AG04449 (cell line): ENCODE measurements at places on chromosomes 1 and 21.

DNA sequence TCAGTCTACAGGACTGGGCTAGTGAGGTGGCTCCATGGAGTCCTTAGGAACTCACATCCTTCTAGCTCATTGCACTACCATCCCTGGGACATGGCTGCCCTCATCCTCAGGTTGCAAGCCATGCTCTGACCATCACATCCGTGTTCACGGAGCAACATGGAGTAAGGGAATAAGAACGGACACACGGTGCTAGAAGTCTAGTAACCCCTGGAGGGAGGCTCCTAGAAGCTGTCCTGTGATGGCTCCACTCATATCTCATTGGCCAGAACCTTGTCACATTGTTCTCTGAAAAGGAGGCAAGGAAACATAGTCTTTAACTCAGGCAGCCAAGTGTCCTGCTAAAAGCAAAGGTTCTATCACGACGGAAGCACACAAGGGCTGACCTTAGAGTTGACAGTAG is 3.9 kb downstream of the MRAP start:
- no peak for DNase-seq

DNA sequence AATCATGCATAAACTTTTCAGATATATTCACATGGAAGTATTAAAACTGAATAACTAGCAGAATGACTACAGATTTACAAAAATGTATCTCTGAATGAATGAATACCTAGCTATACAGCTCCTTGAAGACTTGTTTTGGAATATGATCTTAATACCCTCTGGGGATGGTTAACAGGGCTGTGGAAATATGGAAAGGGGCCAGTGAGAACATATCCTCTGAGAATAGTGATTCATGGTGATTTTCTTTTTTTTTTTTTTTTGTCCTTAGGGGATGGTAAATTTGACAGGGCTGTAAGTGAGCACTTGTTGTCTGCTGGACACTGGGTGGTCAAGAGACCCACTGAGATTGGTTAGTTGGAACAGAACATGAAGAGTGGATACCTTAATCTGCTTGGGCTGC is 80.7 kb upstream of the HP1BP3 start:
- no peak for DNase-seq

GRCh38 chr21:45334134-45334533 is 46.4 kb upstream of the POFUT2 start:
- DNase-seq: no peak

DNA sequence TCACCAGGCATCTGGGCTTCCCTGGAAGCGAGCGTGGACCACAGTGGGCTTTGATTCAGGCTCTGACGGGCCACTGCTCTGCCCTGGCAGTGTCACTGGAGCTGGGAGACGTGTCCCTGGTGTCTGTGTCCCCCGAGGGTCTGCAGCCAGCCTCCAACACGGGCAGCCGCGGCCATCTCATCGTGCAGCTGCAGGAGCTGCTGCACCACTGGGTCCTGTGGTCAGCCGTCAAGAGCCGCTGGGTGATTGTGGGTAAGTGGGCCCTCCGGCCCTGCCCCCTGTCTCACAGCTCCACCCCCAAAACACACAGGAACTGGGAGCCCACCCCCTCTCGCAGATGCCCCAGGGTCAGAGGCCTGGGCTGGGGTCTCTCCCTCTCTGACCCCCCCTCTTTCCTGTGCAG is 40.7 kb downstream of the DISP3 start:
- DNase-seq: no peak

DNA sequence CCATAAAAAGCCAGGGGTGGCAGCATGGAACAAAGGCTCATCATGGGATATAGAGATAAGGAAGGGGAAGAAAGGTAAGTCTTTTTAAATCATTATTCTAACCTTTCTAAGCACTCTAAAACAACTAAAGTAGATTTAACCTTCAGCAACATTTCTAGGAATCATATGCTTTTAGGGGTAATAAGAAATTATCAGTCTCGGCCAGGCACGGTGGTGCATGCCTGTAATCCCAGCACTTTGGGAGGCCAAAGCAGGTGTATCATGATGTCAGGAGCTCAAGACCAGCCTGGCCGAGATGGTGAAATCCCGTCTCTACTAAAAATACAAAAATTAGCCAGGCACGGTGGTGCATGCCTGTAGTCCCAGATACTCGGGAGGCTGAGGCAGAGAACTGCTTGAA is 20.3 kb upstream of the PHTF1 start:
- no peak for DNase-seq

- no peak for DNase-seq
These were observed 163.8 kb downstream of the FAF1 start for GRCh38 chr1:50796272-50796671.

- DNase-seq: peak; percentile 21
These were observed 51.0 kb downstream of the RUNX3 start for GRCh38 chr1:24878775-24879742.

GRCh38 chr1:201514466-201514865 is 7.5 kb upstream of the CSRP1 start:
- DNase-seq: no peak

- no peak for DNase-seq
These were observed 7.4 kb downstream of the WNT3A start for GRCh38 chr1:228013935-228014930.

DNA sequence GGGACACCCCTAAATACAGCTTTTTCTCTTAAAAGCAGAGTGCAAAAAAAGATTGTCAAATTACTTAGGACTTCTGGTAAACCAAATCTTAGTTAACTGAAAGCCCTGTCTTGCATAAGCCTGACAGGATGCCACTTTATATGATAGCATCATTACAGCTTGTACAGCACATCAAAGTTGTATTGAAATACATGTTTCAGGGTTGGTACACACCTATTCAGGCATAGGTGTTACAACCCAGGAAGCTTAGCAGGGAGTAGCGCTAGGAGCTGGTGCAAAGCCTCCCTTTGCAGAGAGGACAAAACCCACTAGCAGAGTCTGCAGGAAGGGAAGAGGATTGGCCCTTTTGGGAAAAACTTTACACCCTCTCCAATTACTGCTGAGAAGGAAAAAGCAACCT is 258.9 kb upstream of the SGIP1 start:
- no peak for DNase-seq

DNA sequence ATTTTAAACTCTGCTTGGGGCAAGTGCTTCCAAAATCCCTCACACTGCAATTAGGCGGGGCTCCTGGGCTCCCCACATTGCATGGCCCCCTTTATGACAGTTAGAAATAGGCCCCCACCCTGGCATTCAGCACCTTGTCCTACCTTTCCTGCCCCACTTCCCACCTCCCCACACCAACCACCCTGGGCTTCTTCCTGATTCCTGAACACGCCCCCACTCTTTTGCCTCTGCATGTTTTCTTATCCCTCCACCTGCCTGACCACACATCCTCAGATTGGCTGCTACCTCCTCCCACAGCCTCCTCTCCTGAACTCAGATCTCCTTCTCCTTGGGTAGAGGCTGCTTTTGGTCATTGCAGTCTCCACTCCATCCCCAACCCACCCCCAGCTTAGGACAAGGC is 1.5 kb downstream of the MOB3C start:
- no peak for DNase-seq

DNA sequence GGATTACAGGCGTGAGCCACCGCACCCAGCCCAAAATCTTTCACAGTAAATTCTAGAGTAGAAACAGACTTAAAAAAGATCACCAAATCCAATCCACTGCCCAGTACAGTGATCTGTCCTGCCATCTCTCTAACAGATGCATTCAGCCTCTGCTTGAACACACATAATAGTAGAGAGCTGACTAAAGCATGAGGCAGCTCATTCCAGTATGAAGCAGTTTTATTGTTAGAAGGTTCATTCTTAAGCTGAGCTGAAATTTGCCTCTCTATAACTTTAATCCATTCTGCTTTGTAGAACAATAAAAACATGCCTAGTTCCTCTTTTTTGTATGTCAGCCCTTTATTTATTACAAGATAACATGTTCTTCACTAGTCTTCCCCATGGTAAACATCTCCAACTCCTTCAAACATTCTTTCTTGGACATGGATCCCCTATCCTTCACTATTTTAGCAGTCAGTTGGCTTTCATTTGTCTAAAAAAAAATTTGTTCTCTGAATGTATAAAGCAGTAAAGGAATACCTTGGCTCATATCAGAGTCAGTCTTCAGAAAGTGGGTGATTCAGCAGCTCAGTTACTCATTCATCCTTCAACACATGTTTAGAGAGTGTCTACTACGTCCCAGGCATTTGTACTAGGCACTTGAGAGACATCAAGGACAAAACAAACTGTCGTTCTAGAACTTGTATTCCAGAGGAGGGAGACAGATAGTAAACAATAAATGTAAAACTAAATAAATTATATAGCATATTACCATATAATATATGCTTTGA is 10.7 kb upstream of the PTBP2 start:
- no peak for DNase-seq

DNA sequence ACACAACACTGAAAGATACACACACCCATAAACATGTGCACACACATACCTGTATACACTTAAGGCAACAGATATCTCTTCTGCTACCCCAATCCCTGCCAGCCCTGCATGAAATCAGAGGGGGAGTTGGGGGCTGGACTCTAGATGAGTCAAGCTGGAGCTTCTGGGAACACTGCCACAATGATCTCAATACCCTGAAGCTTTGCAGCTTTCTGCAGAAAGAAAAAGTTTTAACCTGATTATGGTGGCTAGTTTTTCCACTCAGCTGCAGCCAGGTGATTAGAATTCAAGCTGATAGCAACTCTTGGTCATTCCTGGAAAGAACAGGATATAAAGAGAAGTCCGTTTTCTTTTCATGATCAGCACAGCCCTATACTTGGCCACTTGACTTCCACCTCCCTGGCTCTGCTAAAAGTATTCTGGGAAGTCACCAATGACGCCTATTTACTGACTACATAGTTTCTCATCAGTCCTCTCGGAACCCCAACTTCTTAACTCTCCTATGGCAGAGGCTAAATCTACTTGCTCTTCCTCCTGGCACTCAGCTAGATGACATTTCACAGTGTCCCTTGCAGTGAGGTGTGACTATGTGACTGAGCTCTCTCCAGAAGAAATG is 20.7 kb upstream of the DNASE2B start:
- DNase-seq: no peak

- no peak for DNase-seq
These were observed 336.4 kb downstream of the SMYD3 start for GRCh38 chr1:246170574-246171261.

GRCh38 chr1:116971258-116971860 is 30.2 kb upstream of the CD101 start:
- no peak for DNase-seq

GRCh38 chr1:246725191-246725590 is 982 bp downstream of the SCCPDH start:
- DNase-seq: no peak

DNA sequence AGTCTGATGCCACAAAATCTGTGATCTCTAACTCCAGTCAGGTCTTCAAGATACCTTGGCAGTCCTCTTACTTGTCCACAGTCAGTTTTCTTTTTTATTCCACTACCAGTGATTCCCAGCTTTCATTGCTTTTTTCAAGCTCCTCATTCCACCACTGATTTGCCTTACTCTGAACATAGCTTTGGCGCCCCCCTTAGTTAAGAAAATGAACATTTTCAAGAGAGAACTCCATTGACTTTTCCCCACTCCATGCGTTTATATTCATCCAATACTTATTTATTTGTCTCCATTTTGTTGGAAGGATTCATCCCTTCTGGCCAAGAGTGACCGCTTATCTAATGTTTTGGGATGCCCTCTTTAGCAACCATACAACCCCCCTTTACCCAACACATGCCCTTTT is 33.9 kb upstream of the IPO9 start:
- DNase-seq: no peak

- no peak for DNase-seq
These were observed 60.2 kb upstream of the CFAP126 start for GRCh38 chr1:161427733-161428516.

GRCh38 chr1:36199934-36200741 is 24.1 kb upstream of the THRAP3 start:
- no peak for DNase-seq

DNA sequence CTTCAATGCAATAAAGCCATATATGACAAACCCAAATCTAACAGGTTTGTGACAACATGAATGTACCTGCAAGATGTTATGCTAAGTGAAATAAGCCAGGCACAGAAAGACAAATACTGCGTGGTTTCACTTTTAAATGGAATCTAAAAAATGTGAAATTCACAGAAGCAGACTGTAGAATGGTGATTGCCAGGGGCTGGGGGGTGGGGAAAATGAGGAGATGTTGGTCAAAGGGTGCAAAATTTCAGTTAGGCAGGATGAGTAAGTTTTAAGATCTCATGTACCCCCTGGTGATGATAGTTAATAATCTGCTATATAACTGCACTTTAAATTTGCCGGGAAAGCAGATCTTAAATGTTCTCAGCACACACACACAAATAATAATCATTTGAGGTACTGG is 160.5 kb downstream of the PTBP2 start:
- no peak for DNase-seq

DNA sequence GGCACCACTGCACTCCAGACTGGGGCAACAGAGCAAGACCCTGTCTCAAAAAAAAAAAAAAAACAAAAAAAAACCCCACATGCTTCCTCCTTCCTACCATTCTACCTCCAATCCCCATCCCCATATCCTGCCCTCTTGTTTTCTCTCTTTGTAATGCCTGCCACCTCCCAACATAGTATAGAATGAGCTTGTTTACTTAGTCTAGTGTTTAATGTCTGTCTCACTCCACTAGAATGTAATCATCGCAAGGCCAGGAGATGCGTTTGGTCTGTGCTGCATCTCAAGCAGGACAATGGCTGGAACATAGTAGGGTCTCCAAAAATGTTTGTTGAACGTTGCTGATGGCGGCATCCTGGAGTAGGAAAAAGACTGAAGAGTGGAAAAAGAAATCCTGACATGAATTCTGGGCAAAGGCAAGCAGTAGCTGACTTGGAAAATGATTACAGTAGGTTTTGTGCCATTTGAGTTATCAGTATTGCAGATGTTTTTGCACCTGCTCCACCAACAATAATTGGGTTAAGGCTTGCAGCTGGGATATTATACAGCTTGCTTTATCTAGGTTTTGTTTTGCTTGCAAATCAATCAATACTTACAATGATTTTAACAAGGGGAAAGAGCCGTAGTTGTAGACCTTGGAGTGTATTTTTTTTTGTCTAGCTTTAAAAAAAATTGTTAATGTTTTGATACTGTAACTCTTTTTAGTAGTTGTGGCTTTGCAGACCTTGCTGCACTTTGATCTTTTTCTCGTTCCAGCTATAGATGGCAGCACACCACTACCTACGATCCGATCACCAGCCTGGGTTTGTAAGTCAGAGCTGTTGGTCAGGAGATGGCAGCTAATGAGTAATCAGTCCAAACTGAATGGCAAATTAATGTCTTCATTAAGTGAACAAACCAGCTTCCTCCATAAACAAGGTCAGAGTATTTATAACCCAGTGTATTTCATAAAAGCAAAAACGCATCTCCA is 62.4 kb downstream of the BACH1 start:
- DNase-seq: no peak

DNA sequence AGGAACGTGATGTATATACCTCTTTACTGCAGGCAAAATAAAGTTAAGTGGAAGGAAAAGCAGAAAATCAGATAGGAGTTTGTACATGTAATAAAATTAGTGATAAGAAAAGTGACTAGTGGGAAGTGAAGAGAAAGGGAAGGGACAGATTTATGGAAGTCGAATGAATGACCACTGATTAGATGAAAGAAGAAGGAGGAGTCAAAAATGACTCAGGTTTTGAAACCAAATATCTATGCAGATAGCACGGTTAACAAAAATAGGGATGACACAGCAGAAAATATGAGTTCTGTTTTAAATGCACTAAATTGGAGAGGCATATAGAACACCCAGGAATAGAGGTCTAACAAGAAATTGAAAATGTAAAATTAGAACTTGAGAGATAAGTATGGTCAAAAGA is 128.0 kb downstream of the HMCN1 start:
- DNase-seq: no peak
